ENCODE measurements at places on chromosomes 3 and 15. TPM values are rescaled to one million over a fixed set of nuclear protein-coding genes. Genes with fewer than 3 reads are reported as not detected.
A peak's percentile ranks its signal among the peaks of the same experiment; 100 is the strongest.

CHRM5 gene
- not detected for total RNA-seq

DNA sequence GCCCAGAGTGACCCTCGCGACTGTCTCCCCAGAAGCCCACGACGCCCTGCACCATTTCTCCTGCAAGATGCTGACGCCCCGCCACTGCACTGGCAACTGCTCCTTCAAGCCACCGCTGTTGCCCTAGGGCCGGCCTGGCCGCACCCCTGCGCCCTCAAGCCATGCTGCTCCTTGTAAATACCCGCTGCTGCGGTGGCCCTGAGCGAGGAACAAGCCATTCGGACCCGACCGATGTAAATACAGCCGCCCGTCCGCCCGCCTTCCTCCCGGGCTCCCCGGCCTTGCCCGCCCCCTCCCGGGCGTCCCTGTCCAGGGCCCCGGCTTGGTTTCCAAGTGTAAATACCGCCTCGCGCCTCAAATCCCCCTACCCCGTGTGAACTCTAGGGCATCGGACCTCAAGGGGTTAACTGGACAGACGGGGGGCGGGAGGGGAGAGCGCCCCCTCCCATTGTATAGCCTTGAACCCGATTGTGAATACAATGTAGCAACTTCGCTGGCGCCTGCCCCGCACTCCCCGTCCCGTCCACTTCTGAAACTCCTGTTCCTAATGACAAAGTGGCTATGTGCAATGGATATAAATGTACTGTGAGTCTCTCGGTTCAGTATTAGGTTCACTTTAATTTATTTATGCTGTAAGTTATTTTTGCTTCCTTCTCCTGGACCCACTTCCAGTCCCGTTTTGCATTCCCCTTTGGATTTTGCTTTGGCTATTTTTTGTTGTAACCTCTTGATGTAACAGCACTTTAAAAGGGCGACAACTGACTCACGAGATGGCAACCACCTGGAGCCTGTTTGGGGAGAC lies 5.9 kb downstream of the RNU6-1 start:
- DNase-seq = no peak
- H3K36me3 ChIP-seq = no peaks in the 10 kb centered on the region
- H3K4me1 ChIP-seq = peaks cover 14% of the 10 kb centered on the region
- H3K4me3 ChIP-seq = no peak overlapping the region

DNA sequence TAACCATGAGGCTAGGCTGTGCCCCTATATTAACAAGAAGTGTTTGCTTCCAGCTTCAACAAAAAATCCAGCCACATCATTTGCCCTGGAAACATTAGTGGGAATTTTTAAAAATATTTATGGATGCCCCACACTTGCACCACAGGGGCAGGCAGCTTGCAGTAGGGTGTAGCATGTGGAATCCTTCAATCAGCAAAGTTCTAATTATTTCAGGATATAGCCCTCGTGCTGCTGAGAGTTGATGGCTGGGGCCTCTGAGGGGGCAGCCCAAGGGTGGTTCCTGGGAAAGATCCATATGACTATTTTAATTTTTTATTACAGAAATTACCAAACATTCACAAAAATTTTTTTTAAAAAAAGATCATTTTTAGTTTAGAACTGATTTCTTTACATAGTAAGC lies 35.1 kb upstream of the LMCD1 start:
- no peaks in the 10 kb centered on the region for H3K4me1 ChIP-seq
- no peak for DNase-seq
- no peaks in the 10 kb centered on the region for H3K27me3 ChIP-seq
- no peak overlapping the region for H3K4me3 ChIP-seq
- no peaks in the 10 kb centered on the region for H3K36me3 ChIP-seq

TRIM42 gene
- total RNA-seq = not detected

DNA sequence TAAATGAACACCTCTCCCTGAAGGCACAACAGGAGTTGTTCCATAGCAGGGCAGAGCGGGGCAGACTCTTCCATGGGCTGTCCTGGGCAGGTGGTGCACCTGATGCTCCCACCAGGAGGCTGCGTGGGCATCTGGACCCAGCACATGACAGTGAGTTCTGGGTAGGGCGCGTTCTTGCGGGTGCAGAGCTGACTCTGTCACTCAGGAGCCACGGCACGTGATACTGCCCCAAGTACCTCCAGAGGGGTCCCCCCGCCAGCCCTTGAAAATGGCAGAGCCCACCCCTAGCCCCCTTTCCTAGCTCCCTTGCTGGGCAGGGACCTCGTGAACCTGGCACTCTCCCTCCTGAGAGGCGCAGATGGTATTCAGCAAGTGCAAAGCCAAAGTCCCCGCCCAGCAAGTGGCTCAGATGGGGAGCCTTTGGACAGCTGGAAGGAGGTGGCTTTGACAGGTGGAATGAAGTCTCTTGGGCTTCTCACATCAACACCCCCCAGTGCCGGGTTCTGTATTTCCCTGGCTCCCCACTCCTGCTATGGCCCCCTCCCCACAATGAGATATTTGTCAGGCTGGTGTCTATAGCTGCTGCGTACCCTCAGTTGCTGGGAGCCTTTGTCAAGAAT lies 172.1 kb downstream of the TBC1D2B start:
- no peak overlapping the region for H3K27ac ChIP-seq
- no peaks in the 10 kb centered on the region for H3K4me1 ChIP-seq
- no peak overlapping the region for H3K4me3 ChIP-seq
- H3K27me3 ChIP-seq = no peaks in the 10 kb centered on the region
- DNase-seq = peak; percentile 13
